ENCODE measurements at places on chromosomes 3 and 15.

GRCh38 chr3:49021813-49022687 lies at the start of gene NDUFAF3:
TSS of gene NDUFAF3 (plus strand) at chr3:49022121. CDS start at chr3:49022145, 24 bp downstream.
- peak; percentile 82 for DNase-seq

GRCh38 chr3:10946526-10946925 lies 46.0 kb upstream of the SLC6A1 start:
- DNase-seq = no peak

- DNase-seq = peak; percentile 21
Observed at GRCh38 chr15:24955531-24955921, 739 bp downstream of the SNRPN start.

- DNase-seq = no peak
Observed at GRCh38 chr15:33032053-33032452, 162.5 kb downstream of the FMN1 start.

DNA sequence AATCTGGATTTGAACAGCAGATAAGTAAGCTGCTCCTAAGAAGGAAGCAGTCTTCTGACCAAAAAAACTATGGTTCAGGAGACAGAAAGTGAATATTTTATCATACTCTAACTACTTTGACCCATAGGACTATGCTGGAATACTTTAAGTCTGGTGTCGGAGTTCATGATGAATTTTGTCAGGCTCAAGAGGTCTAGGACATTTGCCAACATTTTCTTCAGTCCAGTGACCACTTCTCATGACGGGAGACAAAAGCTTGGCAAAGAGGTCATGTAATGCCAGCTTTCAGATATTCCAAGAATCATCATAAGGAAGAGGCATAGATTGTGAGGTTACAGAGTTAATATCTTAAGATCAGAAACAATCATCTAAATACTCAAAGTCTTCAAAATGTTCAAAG lies 20.5 kb upstream of the DCBLD2 start:
- DNase-seq = no peak

DNA sequence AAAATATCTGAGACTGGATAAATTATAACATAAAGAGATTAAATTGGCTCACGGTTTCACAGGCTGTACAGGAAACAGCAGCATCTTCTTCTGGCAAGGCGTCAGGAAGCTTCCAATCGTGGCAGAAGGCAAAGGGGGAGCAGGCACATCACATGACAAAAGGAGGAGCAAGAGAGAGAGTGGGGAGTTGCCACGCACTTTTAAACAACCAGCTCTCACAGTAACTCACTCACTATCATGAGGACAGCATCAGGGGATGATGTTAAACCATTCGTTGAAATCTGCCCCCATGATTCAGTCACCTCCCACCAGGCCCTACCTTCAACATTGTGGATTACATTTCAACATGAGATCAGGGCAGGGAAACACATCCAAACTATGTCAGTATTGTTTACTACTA lies 114.5 kb upstream of the SPATA16 start:
- DNase-seq = no peak

- no peak for DNase-seq
Observed at GRCh38 chr3:184299488-184300377, 692 bp downstream of the PSMD2 start.

- no peak for DNase-seq
Observed at GRCh38 chr15:63065262-63066221, 23.0 kb downstream of the TPM1 start.

DNA sequence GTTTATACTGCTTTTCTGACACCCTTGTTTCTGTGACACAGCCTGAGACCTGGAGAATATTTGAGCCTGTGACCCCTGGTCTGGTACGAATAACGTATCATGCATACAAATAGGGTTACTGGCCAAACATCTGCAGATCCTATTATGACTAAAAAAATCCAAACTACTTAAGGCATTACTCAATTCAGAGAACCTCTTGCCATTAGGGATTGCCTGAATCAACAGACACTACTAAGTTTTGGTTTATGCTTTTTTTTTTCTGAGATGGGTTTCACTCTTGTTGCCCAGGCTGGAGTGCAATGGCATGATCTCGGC lies 35.4 kb downstream of the OSBPL10 start:
- DNase-seq = no peak

- no peak for DNase-seq
Observed at GRCh38 chr3:131350506-131350905, 31.1 kb upstream of the NUDT16 start.

DNA sequence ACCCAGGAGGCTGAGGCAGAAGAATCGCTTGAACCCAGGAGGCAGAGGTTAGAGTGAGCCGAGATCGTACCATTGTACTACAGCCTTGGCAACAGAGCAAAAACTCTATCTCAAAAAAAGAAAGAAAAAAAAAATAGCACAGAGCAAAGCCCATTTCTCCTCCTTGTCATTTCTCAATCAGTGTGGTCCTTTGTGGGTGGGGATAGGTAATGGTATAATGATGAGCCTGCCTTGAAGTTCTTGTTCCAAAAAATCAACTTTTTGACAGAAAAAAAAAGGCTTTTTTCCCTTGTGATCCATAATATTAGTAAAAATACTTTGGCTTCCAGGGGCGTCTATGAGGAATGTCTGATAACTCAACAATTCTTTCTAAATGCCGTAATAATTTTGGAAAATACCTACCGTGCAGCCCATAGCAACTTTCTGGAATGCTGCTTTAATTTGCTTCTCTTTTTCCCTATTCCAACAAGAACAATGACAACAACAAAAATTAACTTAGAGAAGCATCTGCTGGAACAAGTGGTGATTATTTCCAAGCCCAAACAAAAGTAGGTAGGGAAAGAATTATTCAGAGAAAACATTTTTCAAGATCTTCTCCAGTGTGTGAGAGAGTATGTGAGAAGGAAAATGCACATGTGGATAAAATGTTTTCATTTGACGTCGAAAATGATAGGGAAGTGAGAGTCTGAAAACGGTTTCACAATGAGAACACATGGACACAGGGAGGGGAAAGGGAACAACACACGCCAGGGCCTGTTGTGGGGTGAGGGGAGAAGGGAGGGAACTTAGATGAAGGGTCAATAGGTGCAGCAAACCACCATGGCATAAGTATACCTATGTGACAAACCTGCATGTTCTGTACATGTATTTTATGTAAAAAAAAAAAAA lies 337.8 kb downstream of the RBMS3 start:
- no peak for DNase-seq

GRCh38 chr3:122502139-122502538 lies 12.6 kb downstream of the KPNA1 start:
- no peak for DNase-seq

DNA sequence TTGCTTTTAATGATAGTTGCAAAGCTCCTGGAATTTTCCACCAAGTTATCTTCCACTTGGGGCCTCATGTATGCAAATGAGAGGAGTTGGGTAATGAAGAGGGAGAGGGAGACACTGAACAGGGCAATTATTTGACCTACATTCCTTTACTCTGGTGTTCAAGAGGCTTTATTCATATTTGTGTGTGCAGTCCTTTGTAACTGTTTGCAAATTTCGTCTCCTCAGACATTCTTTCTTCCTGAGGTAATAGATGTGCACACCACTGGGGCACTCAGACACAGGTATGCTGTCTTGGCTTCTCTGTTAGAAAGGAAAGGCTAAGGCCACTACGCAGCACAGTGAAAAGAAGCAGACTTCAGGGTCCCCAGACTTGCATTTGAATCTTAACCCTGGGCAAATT lies 189.7 kb upstream of the IL12A start:
- DNase-seq = no peak

DNA sequence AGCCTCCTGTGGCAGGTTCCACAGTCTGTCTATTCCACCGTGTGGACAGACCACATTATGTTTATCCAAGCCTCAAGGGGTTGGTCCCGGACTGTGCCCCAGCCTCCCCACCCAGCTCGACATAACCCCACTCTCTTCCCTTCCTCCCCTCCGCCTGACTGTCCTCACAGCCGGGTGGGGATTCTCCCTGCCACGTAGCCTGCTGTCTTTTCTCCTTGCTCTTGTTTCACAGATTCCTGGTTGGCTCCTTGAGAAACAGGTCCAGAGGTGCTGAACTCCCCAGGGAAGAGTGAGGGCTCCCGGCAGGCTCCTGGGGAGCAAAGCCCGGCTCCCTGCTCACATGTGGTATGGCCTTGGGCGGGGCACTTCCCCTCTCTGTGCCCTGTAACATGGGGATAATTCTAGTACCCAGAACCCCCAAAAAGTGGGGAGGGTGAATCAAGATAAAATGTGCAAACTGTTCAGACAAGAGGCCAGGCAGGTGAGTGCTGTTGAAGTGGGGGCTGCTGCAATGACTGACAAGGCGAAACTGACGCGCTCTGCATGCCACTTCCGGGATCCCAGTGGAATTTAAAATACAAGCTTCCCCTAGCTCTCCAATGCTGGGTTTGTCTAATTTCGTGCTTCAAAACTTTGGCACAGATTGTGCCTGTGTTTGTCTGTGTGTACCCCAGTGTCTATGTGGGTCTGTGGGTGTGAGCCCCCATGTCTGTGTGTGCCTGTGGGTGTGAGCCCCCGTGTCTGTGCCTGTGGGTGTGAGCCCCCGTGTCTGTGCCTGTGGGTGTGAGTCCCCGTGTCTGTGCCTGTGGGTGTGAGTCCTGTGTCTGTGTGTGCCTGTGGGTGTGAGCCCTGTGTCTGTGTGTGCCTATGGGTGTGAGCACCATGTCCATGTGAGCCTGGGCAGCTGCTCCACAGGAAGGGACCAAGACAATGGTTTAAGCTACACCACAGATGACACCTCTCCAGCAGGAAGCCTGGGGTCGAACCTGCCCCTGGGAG lies 160.6 kb upstream of the IQSEC1 start:
- no peak for DNase-seq

DNA sequence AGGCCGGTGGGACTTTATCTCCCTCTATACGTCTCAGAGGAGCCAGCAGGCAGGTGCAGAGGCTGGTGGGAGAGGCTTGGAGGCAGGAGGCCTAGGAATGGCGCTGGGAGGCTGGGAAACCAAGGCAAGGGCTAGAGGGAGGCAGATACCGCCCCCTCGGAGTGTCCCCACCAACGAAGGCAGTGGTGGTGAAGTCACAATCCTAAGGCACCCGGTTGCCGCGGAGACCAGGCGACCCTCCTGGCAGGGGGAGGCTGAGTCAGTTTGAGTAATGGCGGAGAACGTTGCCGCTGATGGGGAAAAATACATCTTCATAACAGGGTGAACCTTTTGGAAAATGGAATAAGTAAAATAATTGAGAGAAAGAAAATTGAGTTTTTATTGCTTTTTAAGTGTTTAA lies 29.9 kb upstream of the CACNA2D2 start:
- DNase-seq = no peak

DNA sequence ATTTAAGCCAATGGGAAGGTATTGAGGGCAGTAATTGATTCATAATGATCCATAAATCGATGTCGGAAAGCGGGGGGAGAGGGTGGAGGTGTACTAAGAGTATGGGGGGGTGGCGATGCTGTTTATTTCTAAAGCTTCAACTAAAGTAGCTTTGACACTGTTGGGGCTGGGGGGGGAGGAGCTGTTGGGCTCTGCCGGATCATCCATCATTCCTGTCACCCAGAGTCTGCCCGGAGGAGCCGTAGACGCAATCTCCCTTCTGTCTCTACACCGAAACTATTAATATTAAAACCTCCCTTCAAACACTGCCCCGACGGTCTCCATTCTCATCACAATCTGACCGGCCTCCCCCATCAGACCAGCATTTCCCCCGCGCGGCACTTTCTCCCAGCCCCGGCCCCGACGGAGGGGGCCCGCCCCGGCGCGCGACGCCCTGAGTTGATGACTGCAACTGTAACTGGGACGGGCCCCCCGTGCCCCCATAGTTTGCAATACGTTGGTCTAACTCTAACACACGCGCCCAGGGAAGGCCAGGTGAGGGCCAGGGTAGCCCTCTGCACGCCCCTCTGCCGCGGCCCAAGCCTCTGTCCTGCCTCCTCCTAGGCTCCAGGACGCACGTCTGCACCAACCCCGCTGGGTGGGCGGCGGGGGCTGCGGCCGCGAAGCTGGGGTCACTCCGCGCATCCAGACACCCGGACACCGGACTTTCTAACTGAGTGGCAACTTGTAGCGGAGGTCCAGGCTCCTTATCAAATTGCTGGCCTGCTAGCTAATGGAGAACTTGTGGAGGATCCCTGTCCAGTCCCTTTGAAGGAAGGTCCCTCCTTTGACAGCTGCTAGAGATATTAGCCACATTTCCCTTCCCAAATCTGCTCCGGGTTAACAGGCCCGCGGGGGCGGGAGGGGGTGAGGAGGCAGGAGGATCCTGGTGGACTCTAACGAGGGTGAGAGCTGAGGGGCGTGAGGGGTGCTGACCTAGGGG lies 212.0 kb downstream of the MEIS2 start:
- DNase-seq = no peak

GRCh38 chr3:195856410-195857084 lies 44.8 kb upstream of the MUC4 start:
- no peak for DNase-seq

Measured in T-cell (primary cell).